ENCODE measurements at places on chromosomes 1 and 21. TPM values are rescaled to one million over a fixed set of nuclear protein-coding genes. Genes with fewer than 3 reads are reported as not detected.
A peak's percentile ranks its signal among the peaks of the same experiment; 100 is the strongest.

GRCh38 chr1:46134660-46135331 lies 2.4 kb upstream of the PIK3R3 start:
- DNase-seq: peak; percentile 61

COA6 gene
- 49.2 TPM for total RNA-seq

NEK2 gene
- 31.1 TPM for total RNA-seq

TENT5C gene
- 0.11 TPM for total RNA-seq

CD55 gene
- 9.6 TPM for total RNA-seq

- peak; percentile 72 for DNase-seq
These were observed 892 bp downstream of the TYW3 start for GRCh38 chr1:74733604-74734484.

DNA sequence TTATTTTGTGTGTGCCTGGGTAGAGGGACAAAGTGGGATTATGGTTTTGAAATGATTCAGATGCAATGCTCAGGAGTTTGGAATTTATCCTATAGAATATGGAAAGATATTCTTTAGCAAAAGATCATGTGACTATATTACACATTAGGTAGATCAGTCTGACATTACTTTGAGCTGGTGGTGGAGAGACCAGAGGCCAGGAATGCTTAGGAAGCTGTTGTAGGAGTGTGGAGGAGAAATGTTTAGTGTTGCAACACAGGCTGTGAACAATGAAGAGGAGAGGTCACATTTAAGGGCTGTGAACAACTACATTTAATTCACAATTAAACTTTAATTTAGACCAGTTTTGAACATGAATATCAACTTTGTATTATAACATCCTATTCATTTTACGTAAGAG lies 45.3 kb upstream of the PODN start:
- DNase-seq: peak; percentile 39

DNA sequence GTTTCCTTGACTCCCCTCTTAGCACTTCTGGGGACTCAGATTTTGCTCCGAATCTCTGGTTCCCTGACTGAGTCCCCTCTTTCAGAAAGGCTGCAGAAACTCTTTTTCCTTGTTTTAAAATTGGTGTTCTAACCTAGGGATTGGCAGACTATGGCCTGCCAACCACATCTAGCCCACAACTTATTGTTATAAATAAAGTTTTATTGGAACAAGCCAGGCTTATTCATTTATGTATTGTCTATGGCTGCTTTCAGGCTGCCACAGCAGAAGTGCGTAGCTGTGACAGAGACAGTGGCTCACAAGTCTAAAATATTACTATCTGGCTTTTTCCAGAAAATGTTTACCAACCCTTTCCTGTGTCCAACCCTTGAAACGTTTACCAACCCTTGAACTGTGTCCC lies 81.7 kb downstream of the IER5 start:
- DNase-seq: no peak

DNA sequence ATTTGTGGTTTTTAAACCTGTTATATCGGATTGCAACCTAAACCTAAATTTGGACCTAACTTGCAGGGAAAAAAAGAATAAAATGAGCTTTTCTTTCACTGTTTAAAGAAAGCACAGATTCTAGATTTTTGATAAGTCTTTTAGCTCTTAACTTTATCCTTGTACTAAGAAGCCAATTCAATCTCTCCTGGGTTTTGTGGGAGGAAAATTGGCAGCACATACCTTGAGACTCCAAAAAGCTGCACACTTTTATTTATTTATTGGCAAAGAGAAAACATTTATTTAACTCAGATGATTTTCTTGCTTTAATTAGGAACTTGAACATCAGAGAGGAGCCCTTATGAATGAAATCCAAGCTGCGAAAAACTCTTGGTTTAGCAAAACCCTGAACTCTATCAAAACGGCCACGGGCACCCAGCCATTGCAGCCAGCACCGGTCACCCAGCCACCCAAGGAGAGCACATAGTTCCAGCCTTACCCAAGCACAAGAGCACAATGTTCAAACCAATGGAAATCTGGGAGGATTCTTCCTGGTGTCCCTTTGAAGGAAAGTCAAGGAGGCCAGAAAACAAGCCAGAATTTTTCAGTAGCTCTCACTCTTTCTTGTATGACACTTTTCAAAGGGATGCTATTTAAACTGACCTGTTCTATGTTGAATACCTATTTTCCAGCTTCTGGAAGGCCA lies 10.1 kb upstream of the CACYBP start:
- no peak for DNase-seq

DNA sequence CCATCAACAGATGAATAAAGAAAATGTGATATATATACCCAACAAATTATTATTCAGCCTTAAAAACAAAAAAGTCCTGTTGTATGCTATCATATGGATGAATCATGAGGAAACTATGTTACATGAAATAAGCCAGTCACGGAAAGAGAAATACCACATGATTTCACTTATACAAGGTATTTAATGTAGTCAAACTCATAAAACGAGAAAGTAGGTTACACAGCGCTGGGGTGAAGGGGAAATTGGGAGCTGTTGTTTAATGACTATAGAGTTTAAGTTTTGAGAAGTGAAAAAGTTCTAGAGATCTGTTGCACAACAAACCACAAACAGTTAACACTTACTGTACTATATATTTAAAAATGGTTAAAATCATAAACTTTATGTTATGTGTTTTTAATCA lies 58.5 kb downstream of the SLC25A24 start:
- DNase-seq: peak; percentile 83

NECTIN4 gene
- total RNA-seq: 1.2 TPM

GRCh38 chr1:158552296-158552695 lies 1.9 kb downstream of the OR6Y1 start:
- DNase-seq: no peak

DNA sequence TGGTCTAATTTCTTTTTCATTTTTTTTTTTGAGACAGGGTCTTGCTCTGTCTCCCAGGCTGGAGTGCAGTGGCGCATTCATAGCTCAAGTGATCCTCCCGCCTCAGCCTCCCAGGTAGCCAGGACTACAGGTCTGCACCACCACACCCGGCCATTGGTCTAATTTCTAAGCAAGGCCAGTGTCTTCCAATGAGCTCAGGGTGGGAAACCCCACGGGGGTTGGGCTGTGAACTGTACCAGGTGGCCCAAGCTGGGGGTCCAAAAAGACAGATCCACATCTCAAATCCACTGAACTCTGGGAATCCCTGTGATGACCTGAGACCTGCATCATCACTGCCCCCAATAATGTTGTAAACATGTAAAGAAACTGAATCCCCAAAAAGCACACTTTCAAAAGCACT lies 79.5 kb downstream of the BCAR3 start:
- no peak for DNase-seq

GRCh38 chr1:42122408-42122807 lies 30.8 kb upstream of the GUCA2B start:
- no peak for DNase-seq

DNA sequence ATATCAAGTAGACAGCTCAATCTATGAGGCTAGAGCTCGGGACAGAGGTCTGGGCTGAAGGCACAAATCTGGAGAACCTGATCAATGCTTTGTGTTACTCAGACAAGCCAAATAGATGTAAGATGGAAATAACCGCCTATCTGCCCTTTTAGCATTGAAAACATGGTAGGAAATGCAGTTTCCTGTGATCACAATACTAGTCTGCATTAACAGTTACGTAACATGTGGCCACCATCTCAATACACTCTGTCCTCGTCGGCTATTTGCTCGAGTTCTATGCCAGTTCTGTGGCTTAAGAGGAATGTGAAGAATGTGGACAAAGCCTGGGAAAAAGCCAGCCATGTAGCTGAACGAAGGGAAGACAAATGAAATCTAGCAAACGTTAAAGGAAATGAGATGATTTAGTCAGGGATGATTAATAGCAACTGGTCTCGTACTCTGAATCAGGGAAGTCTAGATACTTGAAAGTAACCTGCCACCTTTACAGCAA lies 73.3 kb downstream of the HSF2BP start:
- peak; percentile 100 for DNase-seq

DNA sequence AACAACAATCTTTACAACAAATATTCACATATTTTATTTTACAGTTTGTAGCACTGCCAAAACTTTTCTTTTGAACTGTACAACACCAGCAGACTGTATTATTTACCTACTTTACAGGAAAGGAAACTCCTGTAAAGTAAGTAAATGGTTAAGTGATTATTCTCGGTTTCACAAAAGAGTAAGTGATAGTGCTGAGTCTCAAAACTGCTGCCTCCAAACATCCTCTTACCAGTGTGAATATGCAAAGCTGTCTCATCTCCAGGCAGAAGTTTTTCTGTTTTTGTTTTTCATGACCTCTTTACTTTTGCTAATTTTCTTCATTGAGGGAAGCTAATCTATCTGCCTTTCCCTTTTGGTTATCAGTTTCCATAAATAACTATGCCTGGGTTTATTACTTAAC lies 286.7 kb downstream of the SRGAP2C start:
- no peak for DNase-seq

- no peak for DNase-seq
These were observed 92.2 kb upstream of the ZBTB40 start for GRCh38 chr1:22359427-22359826.

- DNase-seq: no peak
These were observed 147.7 kb upstream of the ARHGEF16 start for GRCh38 chr1:3306583-3307291.

GRCh38 chr1:210949039-210949438 lies 184.9 kb downstream of the KCNH1 start:
- no peak for DNase-seq

GRCh38 chr1:230250666-230251065 lies 175.5 kb downstream of the PGBD5 start:
- DNase-seq: no peak

BMP8B gene
- total RNA-seq: 0.10 TPM

- peak; percentile 32 for DNase-seq
These were observed at the start of gene CBR3 for GRCh38 chr21:36134803-36135390. Gene CBR3 (plus strand): TSS chr21:36135079. CDS start chr21:36135193, 114 bp downstream.

- no peak for DNase-seq
These were observed 33.8 kb downstream of the KANK4 start for GRCh38 chr1:62285440-62285839.

- DNase-seq: no peak
These were observed 242.7 kb upstream of the JUN start for GRCh38 chr1:59026472-59026948.

DNA sequence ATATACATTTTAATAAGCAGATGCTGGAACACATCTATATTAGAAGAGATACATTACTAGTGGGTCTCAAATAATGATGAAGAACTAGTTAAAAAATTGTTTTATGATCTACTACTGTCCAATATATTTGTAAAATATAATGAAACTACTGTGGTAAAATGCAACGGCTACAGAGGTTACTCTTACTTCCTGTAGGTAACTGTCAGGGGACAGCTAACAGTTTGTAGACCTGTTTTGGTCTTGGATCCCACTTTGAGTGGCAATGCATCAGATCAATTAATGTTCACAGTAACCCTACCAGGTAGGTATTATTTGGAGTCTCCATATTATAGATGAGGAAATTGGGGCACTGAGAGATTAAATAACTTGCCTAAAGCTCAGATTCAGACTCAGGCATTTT lies 26.7 kb upstream of the MYSM1 start:
- DNase-seq: no peak

CCDC30 gene
- total RNA-seq: 0.54 TPM

CFAP107 gene
- not detected for total RNA-seq

- no peak for DNase-seq
These were observed 20.9 kb downstream of the SLAMF1 start for GRCh38 chr1:160625725-160626498.

IGSF8 gene
- 25.2 TPM for total RNA-seq

DNA sequence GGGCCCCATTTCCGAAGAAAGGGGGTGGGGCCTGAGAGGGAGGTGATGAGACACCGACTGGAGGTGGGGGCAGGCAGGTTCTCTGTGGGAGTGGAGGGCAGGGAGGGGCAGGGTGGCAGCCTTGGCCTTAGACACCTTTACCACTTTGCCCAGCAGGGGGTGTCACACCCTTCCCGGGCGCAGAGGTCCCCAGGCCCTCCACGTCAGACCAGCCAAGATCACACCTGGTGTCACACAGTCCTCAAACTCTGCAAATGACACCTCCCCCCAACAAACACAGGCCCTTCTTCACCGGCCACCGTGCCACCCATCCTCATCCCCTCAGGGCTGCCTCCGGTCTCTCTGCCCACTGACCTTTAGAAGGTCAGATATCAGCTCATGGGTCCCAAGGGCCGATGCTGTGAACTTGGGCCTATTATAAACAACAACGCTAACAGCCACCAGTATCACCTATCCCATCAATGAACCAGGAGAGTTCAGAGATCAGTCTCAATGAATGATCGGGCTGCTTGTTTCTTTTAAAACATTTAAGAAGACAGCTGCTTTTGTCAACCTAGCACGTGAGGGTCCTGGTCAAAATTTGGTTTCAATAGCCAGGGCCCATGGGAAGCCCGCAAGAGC lies 103.9 kb downstream of the CASZ1 start:
- no peak for DNase-seq

GRCh38 chr1:147665521-147665920 lies 4.8 kb downstream of the ACP6 start:
- DNase-seq: no peak

ATP6V1G3 gene
- not detected for total RNA-seq

CLDN14 gene
- total RNA-seq: not detected

DNA sequence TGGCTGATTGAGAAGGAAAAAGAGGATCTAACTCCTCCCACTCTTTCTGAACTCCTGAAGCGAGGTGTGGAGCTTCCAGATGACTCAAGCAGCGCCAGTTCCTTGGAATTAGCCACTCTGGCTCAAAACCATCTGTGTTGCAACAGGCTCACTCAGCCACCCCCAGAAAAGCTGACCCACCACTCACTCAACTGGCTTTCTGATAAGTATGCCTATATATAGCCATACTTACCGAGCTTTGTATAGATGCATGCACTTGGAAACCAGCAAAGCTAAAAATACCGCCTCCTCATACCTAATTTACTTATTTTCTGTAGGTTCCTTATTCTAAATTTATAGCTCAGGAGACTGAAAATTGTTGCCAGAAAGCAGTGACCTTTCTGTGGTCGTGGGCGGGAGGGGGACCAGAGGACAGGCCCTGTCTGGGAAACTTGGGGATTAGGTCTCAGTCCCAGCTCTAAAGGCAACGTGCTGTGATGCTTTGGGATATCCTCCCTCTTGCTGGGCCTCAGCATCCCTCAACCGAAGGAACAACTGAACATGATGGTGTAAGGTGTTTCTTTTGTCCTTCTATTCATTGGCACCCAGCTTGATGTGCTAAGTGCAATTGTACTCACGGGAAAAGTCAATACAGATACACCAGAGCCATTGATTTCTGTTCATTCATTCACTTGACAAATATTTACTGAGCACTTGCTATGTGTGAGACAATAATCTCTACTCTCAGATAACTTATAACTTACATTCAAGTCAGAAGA lies 65.7 kb downstream of the NENF start:
- peak; percentile 69 for DNase-seq

DNA sequence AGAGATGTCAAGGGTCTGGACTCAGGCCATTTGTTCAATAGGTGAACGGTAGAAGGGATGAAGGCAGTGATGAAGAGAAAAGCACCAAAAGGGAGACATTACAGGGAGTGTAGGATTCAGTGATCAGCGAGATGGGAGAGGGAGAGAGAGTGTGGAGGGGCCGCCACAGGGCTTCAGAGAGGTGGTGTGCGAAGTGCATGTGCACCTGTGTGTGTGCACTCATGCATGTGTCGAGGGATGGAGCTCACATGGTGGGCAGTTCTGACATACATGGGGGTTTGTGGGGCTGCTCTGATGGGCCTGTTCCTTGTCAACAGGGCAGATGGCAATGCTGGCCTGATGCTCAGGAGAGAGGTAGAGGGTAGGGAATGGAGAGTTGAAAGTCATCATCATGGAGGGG lies 11.4 kb upstream of the KCNA2 start:
- DNase-seq: no peak

Data from foreskin keratinocyte (primary cell).